ENCODE measurements at places on chromosomes 12 and 14.

DNA sequence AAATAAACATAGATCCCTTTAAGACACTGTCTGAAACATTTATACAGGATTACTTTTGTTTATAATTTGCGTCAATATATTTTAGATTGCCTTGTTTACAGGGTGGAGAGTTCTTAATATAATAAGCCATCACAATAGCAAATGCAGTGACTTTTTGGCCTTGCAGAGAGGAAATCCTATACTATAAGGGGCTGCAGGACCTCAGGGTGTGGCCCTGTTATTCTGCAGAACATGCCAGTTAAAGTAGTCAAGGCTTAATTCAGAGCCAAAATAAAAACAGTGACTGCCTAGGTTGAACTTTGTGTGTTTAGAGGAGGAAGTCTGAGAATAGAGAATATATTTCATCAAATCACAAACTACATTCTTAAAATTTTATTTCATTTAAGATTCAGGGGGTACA, 381.6 kb downstream of the DUSP6 start:
- no peak for DNase-seq

DNA sequence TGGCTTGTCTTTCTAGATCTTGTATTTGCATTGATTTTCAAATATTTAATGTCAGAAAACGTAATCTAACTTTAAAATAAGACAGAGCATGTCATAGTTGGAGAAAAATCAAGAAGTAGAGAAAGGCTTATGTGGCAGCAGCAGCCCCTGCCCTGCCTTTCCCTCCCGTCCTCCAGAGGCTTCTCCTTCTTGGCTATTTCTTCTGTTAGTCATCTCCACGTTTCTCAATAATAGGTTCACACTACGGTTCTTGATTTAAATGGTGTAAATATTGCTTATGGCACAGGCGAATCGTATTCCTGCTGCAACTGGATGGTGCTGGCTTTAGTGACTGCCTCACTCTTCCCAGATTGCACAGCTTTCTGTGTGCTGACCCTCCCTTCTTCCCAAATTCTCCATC, 42.8 kb downstream of the SLC8B1 start:
- no peak for DNase-seq

- no peak for DNase-seq
These were observed 17.6 kb upstream of the EID3 start for GRCh38 chr12:104285740-104286515.

DNA sequence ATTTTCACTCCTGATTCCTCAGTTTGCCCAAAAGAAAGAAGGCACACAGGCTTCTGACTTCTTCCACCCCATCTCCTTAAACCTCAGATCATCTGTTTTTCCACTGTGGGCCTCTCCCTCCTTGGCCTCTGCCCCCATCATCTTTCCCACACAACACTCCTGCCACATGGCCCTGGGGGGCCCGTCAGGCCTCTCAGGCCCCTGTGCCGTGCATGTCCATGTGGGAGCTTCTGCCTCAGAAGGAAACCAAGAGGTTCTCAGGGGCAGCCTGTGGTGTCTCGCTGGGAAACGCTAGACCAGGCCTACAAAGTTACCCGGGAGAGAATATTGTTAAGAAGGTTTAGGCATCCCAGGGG, 8.0 kb downstream of the KLHL33 start:
- no peak for DNase-seq

DNA sequence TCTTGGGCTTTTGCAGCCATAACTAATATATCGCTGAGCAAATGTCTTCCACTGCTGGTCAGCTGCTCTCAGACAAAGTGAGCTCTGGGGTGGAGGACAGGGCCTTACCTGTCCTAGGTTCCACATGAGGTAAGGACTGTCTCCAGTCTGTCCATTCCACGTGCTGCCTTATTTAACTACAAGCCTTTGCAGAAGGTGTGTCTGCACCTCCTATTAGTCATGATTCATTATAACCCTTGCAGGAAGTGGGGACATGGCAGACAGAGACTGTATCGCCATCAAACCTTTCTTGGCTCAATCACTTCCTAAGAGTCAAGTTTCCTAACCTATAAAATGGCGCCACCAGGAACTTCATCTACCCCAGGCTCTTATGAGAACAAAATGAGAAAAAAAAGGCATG, 46.9 kb downstream of the SLC25A47 start:
- DNase-seq: no peak

DNA sequence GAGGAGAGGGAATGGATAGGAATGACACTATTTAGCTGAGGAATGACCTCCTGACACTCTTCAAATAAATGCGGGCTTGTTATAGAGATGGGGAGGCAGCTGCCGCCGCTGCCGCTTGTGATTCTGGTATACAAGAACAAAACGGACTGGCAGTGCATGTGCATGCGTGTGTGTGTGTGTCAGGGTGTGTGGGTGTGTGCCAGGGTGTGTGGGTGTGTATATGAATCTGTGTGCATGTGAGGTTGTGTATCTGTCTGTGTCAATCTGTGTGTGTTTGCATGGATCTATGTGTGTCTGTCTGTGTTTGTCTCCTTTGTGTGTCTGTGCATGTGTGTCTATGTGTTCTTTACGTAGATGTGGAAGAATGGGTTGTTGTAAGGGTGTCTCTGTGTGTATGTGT, 26.0 kb upstream of the LHX5 start:
- DNase-seq: no peak

DNA sequence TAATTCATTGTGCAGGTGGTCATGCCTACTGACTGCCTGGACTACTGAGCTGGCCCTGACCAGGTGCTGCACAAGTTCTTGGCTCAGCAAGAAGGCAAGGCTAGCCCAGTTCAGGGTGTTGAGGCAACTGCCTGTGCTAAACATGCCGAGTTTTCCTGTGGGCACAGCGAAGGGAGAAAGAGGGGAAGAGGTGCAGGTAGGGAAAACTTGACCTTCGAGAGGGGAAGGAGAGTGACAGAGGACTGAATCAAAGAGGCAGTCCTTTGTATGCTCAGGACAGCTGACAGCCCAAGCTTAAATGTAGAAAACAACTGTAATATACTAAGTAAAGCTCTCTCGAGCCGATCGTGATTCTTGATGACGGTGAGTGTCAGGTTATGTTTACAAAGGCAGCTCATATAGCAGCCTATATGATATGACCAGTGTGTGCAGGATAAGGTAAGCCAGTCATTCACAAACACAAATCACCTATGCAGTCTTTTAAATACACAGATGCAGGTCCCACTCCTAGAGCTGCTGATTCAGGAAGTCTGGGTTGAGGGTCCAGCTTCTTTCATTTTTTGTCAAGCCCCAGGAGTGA, 2.6 kb downstream of the IRAK3 start:
- DNase-seq: no peak

GRCh38 chr14:78758333-78758732, 588.2 kb downstream of the NRXN3 start:
- DNase-seq: no peak

DNA sequence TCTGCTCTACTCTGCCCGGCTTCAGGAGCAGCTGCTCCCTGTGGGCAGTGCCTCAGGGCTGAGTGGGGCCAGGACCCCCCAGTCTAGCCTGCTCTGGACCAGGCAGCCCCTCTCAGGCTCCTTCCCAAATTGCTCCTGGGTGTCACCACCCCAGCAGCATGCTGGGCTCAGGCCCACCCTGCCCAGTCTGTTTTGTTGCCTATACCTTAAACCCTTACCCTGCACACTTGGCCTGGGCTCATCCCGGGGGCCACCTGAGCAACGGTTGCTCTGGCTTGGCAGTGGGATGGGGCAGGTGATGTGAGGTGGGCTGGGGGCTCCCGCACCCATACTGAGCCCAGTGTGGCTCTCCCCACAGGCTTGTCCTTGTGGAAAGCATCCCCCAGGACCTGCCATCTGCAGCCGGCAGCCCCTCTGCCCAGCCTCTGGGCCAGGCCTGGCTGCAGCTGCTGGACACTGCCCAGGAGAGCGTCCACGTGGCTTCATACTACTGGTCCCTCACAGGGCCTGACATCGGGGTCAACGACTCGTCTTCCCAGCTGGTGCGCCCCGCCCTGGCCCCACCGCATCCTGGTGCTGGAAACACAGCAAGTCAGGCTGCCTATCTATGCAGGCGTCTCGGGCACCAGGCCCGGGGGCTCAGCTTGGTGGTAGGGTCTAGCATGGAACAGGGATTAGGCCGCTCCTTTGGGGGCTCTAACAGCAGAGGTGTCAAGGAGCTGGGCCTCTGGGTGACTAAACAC, 3.9 kb downstream of the PLD4 start:
- no peak for DNase-seq

DNA sequence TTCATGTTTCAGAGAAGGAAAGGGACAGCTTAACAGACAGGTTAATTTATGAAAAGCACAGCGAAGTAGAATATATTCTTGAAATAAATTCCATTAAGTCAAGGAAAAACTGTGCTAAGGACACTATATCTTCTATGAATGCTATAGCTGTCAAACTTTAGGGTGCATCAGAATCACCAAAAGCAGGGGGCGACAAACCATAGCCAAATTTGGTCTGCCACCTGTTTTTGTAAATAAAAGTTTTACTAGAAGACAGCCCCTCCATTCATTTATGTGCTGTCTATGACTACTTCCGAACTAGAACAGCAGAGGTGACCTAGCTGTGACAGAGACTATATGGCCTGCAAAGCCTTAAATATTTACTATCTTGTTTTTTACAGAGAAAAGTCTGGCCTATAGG, 25.9 kb downstream of the PPP4R3A start:
- no peak for DNase-seq

- no peak for DNase-seq
These were observed 479 bp downstream of the SEL1L start for GRCh38 chr14:81533212-81533535.

GRCh38 chr14:24508155-24508840, at the start of gene CMA1:
Gene CMA1 (minus strand): TSS chr14:24508265. CDS start chr14:24508235, 30 bp downstream.
- no peak for DNase-seq

DNA sequence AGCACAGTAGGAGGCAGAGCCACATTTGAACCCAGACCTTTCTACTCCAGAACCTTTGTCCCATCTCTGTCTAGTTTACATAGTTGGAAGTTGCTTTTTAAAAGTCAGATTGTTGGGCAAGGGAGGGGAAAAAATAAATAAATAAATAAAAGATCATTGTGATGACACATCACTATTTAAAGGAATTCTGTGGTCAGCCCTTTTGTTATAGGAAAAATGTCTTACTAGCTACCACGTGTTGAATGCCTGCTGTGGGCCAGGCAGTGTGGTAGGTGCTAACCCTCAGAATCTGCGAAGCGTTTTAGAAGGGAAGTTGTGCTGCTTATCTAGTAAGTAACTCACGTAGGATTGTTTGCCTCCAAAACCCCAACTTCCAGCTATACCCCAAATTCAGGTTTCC, 62.3 kb downstream of the BHLHE41 start:
- DNase-seq: no peak

DNA sequence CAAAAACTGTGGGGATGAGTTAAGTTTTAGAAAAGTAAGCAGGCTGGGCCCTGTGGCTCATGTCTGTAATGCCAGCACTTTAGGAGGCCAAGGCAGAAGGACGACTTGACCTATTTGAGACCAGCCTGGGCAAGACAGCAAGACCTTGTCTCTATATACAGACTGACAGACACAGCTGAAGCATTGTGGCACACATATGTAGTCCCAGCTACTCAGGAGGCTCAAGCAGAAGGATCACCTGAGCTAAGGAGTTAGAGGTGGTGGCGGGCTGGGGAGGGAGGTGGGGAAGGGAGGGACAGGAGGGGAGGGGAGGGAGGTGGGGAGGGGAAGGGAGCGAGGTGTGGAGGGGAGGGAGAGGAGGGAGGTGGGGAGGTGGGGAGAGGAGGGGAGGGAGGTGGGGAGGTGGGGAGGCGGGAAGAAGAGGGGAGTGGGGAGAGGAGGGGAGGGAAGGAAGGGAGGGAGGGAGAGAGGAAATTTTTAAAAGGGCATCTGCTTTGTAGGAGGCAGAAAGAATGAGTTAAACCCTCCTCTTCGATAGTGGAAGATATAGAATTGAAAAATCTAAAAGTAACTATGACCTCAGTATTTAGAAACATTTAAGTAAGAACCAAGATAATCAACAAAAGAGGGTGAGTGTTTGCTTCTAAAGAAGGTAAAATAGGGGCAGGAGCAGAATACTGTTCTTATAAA, 30.9 kb downstream of the MED13L start:
- DNase-seq: no peak

GRCh38 chr14:105888784-105889665, 362.6 kb downstream of the TMEM121 start:
- no peak for DNase-seq

Measured in T-helper 2 cell (primary cell).